ENCODE measurements at places on chromosomes 2 and 18.

DNA sequence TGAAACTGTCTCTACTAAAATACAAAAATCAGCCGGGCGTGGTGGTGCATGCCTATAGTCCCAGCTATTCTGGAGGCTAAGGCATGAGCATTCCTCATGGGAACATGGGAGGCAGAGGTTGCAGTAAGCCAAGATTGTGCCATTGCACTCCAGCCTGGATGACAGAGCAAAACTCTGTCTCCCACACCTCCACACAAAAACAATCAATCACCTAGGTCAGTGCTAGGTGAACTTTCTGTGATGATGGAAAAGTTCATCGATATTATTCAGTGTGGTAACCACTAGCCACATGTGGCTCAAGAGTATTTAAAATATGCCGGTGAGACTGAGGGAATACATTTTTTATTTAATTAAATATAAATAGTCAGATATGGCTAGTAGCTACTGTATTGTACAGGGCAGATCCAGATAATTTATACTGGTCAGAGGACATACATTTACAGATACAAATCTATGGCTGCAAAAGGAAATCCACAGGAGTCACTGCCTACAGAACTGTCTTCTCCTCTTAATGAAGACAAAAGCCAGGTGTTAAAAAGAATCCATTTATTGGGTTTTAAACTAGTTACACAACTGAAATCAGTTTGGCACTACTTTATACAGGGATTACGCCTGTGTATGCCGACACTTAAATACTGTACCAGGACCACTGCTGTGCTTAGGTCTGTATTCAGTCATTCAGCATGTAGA lies 3.9 kb upstream of the GPR75 start:
- DNase-seq: no peak

- peak; percentile 65 for DNase-seq
Measured at GRCh38 chr2:49248506-49248905, 94.2 kb upstream of the FSHR start.

DNA sequence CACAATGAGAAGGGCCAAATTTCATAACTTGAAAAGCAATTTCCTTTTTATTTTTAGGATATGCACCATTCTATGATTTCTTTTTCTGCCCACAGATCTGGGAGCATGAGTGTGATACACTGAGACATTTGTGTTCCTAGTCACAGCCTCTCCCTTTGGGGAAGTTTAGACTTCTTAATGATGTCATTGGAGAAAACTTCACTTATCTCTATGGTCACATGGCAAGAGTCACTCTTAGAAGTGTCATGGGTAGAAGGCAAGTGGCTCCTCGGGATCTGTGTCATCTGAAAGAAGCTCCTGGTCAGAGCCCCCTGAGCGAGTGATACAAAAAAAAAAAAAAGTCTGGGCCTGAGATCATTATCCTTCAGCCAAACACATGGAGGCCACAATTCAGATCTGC lies 62.5 kb upstream of the LGALSL start:
- DNase-seq: no peak

GRCh38 chr2:71379086-71379485 lies 47.5 kb downstream of the ZNF638 start:
- peak; percentile 14 for DNase-seq

DNA sequence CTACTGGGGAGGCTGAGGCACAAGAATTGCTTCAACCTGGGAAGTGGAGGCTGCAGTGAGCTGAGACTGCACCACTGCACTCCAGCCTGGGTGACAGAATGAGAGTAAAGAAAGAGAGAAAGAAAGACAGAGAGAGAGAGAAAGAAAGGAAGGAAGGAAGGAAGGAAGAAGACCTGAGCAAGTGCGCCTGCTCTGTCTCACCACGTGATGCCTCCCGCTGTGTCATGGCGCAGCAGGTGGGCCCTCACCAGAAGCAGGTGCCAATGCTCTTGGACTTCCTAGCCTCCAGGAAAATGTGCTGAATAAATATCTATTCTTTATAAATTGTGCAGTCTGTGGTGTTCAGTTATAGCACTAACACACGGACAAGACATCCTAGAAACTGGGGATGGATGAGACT lies 270.0 kb downstream of the CYP26B1 start:
- DNase-seq: no peak

GRCh38 chr2:231336700-231337099 lies 58.8 kb upstream of the B3GNT7 start:
- no peak for DNase-seq

DNA sequence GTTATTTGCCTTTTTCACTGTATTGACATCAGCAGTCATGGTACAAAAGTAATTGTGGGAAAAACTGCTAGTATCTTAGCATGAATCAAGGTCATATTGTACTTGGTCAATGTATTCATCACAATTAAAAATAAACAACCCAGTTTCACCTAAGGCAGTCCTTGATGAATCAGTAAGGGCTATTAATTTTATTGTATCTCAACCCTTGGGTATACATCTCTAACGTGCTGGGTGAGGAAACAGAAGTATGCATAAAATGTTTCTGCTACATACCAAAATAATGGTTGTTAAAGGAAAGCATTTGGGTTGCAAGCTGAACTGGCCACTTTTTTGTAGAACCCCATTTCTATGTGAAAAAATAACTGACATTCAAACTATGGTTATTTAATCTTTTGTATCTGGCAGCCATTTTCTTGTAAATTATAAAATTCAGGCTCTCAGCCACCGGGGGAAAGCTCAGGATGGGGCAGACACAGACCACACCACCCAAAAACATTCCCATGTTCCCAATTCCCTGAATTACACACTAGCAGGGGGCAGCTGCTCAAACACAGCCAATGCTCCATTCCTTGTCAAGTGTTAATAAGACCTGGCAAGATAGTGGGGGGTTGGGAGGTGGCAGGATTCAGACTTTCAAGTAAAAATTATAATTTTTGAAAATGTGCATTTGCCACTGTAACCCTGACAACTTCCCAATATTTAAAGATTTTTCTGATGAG lies 49.3 kb downstream of the OLA1 start:
- DNase-seq: no peak

- DNase-seq: no peak
Measured at GRCh38 chr2:113981404-113982134, 91.7 kb downstream of the ACTR3 start.

DNA sequence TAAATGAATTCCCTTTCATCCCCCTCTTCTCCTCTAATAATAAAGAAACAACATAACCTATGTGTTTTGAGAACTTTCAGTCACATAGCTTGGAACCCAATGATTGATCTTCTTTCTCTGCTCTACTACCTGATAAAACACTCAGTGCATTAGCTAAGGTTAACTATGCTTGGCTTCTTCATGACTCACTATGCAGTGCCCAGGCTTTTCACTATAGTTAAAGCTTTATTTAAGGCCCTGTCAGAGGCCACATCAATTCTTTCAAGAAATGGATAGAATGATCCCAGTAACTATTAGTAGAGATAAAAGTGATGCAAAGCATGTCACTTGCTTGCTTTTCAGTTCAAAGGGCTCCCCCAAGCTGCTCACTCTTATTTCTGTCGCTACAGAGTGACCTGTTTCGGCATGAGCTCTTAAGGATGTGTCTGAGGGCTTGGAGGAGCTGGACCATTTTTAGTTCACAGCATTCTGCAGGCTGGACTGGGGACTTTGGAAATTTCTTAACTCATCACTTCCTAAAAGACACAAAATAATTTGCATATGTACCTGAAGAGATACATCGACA lies 384.0 kb downstream of the LRRTM1 start:
- no peak for DNase-seq

DNA sequence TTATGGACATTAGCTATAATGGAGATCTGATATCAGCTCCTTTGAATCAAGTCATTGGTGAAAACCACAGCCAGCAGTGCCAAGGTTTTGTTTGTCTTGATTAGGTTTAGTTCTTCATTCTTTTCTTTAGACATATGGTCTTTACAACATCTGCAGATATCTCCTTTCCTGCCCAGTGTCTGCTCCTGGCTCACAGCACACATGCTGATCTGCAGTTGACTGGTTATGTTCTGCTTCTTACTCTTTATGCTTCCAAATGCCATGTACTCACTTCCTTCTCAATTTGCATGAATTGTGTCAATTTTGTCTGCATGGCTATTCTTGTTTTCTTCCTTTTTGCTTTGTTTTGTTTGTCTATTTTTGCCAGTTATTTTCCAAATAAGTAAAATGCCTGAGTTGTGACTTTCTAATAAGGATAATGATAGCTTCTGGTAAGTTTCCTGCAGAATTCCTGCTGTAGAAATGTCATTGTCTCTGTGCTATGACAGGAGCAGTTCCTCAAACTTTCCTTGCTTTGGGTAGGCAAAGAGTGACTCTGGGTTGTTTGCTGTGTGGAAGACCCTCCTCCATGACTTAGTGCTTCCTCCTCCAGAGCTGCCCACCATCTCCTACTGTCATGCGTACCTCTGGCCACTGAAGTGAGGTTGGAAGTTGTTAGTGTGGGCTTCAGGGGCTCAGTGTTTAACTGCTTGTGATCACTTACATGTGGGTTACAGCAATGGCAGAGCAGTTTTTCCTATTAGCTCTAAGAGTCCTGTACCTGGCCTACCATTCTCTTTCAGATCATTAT lies 8.2 kb downstream of the ARHGAP25 start:
- DNase-seq: no peak

GRCh38 chr2:172093416-172094293 lies 8.3 kb downstream of the DLX1 start:
- peak; percentile 15 for DNase-seq

- DNase-seq: no peak
Measured at GRCh38 chr2:99640635-99641151, 150.9 kb upstream of the REV1 start.

DNA sequence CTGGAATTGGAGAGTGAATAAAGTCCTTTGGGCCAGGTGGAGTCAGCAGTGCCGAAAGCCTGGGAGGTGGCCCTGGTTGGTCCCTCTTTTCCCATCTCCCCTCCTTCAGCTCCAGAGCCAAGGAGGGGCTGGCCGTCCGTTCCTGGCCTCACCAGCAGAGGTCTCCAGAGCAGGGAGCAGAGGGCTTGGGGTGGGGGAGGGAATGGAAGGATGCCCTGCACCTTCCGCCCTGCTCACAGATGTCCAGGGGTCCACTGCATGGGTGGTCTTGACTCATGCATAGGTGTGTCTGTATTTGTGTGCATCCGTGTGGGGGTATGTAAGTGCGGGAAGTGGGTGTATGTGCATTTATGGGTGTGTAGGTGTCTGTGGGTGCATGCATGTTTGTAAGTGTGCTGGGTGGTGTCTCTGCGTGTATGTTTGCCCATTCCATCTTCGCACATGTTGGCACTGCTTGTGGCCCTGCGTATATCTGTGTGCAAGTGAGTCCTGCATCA lies 201.8 kb downstream of the ZFP36L2 start:
- DNase-seq: peak; percentile 81

- DNase-seq: no peak
Measured at GRCh38 chr2:121907928-121908327, 152.5 kb downstream of the TSN start.

- no peak for DNase-seq
Measured at GRCh38 chr2:73992036-73992435, 7.3 kb downstream of the TET3 start.

DNA sequence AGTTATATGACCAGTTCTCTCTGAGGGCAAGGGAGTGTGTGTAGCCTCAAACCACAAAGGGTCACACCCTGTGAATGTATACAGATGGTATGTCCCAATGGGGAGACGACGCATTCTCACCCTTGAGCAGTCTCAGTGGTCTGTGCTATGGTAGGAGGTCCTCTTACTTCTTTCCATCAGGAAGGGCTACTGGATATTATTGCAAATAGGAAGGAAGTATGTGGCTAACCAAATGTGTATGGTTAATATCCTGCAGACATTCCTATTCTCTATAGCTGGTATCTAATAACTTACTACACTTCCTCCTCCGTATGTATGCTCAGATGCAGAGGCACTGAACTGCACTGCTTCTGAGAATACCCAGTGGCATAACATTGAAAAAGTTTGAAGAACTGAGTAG lies 306.7 kb upstream of the CCDC68 start:
- no peak for DNase-seq

DNA sequence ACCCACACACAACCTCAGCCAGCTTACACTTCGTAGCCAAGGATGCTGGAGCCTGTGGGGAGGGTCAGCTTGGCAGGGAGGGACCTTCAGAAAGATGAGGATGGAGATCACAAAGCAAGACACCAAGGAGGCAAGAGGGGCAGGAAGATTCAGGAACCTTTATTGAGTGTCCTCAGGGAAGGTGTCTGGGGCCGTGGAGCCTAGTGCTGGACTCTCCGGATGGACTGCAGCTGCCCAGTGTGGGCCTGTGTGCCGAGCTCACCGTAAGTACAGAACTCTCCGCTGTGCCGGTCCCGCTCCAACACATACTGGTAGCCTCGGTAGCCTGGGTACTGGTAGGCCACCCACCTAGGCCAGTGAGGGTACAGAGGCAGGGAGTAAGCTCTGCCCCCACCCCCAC lies 3.2 kb downstream of the CRYBA2 start:
- DNase-seq: no peak

- no peak for DNase-seq
Measured at GRCh38 chr2:133710613-133711012, 142.3 kb upstream of the NCKAP5 start.

DNA sequence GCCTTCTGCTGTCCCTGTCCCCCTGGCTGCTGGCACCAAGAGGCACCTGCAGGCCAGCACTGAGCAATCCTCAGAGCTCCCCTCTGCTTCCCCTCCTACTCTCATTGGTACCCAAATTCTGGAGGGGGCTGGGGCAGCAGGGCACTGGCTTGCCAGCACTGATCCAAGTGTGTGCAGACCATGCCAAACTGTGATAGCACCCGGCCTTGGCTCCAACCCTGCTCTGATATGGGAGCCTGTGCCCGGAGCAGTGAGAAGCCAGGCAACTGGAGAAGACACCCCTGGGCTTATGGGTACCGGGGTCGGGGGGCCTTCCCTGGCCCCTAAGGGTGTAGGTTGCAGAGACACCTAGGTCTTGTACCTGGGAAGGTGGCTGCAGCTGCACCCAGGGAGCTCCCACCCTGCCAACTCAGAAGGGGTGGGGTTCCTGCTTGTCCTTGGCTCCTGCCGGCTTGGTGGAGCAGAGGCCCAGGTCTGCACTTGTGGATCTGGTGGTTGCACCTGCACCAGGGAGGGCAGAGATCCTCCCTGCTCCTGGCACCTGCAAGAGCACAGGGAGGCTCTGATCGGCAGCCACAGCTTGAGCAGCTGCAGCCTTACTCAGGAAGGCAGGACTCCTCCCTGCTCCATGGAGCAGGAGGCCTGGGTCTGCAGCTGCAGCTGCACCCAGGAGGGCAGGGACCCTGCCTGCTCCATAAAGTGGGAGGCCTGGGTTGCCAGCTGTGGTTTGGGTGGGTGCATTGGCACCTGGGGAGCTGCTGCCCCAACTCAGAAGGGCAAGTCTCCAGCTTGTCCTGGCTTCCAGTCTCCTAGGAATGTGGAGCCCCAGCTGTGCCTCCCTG lies 96.3 kb downstream of the BCL2L11 start:
- DNase-seq: no peak

GRCh38 chr2:19038071-19039015 lies 320.1 kb downstream of the OSR1 start:
- no peak for DNase-seq

- DNase-seq: no peak
Measured at GRCh38 chr2:134206031-134206430, 47.8 kb upstream of the MGAT5 start.

- no peak for DNase-seq
Measured at GRCh38 chr2:33370636-33371265, 105.7 kb upstream of the RASGRP3 start.

Data from AG08396 (cell line).